ENCODE measurements at places on chromosomes 12 and 14.

- DNase-seq: peak; percentile 81
These were observed at the start of gene PIP4K2C for GRCh38 chr12:57590864-57591781. PIP4K2C (plus strand) TSS chr12:57591192; CDS start chr12:57591290, 98 bp downstream.

GRCh38 chr12:22231836-22232235 is 102.7 kb downstream of the ST8SIA1 start:
- DNase-seq: no peak

DNA sequence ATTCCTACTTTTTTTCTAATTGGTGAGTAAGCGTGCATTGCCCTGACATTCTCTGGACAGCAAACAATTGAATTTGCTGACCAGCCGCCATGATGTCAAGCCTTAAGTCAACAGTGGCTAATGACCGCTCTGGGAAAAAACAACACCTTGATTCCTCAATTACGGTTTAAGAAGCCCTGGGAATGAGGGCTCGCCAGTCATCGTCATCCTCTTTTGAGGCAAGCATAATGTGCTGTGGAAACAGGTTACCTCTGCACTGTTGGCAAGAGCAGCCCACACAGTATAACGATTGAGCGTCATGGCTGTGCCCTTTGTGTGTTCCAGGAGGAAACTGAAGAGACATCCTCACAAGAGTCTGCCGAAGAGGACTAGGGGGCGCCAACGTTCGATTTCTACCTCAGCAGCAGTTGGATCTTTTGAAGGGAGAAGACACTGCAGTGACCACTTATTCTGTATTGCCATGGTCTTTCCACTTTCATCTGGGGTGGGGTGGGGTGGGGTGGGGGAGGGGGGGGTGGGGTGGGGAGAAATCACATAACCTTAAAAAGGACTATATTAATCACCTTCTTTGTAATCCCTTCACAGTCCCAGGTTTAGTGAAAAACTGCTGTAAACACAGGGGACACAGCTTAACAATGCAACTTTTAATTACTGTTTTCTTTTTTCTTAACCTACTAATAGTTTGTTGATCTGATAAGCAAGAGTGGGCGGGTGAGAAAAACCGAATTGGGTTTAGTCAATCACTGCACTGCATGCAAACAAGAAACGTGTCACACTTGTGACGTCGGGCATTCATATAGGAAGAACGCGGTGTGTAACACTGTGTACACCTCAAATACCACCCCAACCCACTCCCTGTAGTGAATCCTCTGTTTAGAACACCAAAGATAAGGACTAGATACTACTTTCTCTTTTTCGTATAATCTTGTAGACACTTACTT is 138.9 kb downstream of the HMGA2 start:
- no peak for DNase-seq

DNA sequence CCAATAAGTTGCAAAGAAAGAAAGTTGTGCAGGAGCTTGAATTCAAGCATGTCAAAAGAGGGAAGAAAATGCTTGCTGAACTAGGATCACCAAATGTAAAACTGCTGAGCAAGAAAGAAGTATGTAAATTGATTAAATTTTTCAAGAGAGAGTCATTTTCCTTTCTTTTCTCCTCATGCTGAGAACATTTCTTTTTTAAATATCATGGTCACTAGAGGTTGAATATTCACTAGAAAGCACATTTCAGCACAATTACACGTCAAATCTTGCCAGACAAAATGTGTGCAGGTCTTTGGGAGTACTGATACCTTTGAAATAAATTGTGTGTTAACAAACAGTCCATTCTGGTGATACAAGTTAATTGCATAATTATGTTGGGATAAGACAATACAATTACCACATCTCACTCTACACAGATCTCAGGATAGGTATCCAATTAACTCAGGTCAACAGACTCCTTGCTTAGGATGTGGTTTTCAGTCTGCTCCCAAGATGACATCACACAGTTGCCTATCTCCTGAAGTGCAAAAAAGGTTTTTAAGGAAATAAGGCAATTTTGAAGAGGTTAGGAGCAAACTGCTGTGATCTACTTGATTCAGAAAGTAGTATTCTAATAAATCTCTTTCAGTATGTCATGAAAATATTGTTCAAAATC is 862.2 kb downstream of the RPS29 start:
- no peak for DNase-seq

DNA sequence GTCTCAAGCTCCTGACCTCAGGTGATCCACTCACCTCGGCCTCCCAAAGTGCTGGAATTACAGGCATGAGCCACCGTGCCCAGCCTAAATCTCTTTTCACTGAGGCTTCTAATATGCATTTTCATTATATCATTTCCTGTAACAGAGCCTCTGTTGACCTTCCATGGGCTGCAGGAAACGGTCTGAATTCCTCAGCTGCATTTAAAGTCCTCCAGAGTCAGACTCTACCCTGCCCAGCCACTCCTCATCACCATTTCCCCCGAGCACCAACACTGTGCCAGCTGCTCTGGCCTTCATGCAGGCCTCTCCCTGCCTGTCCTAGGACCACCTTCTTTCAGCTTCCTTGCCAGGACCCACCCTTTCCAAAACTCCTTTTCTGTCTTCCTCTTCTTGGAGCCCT is 9.8 kb upstream of the NFKBIA start:
- no peak for DNase-seq

Data from CD4-positive, alpha-beta T cell treated with Interleukin-2 at 100 ng/mL for 4 hours (primary cell).